ENCODE measurements at places on chromosomes 5 and 9.

GRCh38 chr5:57715296-57715695 is 232.7 kb upstream of the ACTBL2 start:
- DNase-seq, result no peak

DNA sequence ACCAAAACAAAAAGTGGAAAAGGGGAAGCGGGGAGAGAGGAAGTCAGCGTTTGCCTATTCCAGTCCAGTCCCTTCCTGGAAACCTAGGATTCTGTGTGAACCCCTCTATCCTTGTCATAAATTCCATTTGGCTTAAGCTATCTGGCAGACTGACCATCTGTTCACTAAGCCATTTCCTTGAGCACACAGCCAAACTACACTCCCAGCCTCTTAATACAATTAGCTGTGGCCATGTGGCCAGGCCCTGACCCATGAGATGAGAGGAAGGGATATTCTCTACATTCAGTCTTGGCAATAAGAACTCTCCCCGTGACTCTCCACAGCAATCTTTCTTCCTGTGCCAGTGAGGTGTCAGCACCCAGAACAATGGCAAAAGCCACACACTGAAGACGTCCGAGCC is 424.8 kb downstream of the TLE1 start:
- no peak for DNase-seq

DNA sequence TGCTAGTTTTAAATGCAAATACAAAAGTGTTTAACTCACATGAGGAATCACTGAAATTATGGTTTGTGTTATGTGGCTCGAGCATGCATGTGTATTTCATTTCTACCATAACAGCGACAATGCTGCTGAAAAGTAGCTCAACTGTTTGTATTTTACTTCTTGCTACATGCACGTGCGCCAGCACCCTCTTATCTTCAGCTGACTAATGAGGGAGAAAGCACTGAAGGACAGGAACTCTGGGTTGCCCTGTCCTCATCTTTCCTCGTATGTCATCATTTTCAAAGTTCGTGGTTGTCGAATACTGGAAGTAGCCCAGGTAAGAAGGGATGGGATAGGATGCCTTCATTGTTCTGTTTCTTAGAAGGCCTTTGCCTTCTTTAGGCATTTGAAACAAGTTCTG is 120.3 kb downstream of the SYK start:
- DNase-seq, result no peak

- no peak for DNase-seq
These were observed 138.2 kb upstream of the LPAR1 start for GRCh38 chr9:111176511-111176910.
